Hypothalamus (tissue), 51 donors: ENCODE measurements at places on chromosomes 1 and 21.

DNA sequence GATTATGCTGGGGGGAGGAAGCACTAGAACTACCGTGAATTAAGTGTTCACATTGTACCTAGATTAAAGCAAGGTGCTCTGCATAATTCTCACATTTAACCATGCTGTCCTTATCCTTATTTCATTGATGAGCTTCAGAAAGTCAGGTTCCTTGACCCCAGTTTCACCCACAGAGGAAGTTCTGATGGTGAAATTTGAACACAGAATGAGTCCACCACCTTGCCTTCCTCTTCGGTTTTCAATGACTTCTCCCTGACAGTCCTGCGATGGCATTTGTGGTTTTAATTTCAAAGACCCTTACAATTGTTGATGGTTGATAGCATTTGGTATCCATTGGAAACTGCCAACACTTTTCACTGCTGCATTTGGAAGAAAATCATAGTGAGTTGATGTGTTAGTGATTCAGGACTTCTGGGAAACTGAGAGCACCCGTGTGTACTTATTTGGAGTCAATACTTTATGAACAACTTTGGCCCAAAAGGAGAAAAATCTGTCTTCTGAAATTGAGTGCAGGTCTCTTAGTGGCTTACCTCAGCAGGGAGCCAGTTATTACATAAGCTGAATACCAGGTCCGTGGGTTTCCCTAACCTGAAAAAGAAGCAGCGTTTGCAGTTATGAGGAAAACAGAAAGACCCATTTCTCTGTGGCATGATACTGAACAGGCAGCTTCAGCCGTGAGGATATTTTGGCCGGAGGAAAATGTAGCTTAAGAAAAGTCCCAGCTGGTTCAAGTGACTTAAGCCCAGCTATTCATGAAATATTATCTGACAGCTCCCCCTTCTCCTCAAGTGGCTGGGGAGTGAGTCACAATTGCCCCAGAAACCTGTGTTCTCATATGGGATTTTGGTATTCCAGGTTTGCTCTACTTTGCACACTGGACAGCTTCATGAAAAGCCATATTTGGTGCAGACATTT lies 47.5 kb downstream of the ROR1 start:
- no peak for DNase-seq

DNA sequence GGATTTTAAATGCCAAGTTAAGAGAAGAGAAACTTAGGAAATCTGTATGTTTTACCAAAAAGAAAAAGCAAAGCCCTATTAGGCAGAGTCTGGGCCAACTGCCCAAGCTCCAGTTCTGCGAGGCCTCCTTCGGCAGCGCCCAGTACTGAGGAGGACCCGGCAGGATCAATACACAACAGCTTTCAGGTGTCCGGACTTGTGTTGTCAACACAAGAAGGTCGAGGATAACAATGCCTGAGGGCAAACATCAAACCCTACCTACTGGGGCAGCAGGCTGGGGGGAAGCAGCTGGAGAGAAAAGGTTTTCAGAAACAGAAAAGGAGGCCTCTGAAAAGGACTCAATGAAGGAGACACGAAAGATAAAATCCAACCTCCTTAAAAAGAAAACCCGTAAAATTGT lies 98.1 kb upstream of the GJB5 start:
- DNase-seq, result no peak

- DNase-seq, result no peak
These were observed 245.1 kb downstream of the LBR start for GRCh38 chr1:225182716-225183115.

DNA sequence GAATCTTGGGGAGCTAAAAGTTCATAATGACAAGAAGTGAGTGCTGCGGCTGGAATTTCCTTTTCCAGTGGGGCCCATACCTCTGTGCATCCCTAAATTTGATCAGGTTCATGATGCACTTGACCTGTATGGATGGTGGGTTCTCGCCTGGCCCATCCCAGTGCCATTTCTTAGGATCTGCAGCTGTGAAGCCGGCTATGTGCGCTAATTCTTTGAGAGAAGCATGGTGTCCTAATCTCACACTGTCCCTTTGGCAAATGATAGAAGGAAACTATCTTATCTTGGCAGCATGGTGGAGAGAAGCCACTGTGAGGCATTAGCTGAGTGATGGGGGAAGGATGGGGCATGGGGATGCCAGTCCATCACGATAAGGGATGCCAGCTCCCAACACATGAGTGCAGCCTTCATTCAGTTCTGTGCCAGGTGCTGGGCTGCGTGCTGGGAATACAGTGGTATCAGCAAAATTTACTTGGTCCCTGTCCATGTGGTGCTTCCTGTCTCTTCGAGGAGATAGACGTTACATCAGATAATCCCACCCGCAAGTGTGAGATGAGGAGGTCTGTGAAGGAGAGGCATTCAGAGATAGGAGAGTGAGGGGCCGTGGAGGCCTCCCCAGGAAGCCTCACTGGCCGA lies 30.5 kb downstream of the STUM start:
- DNase-seq, result no peak

DNA sequence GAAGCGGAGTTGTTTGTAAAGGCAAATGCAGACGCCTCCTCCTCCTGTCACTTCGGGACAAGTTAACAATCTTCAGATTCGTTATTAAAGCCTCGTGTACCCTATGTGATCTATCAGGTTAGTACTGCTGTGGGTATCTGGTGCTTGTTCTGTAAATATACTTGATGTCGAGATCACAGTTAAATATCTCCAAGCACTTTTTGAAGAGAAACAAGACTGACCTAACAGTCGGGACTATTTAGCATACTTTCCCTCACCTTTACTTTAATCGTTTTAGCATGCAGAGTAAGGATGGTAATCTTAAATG lies 710 bp downstream of the KLHL20 start:
- DNase-seq, result no peak

- DNase-seq, result no peak
These were observed 34.6 kb upstream of the NID1 start for GRCh38 chr1:236099355-236099974.

- no peak for DNase-seq
These were observed 8.4 kb downstream of the DFFB start for GRCh38 chr1:3865606-3866160.

GRCh38 chr1:203289281-203289981 lies 15.9 kb upstream of the BTG2 start:
- no peak for DNase-seq

DNA sequence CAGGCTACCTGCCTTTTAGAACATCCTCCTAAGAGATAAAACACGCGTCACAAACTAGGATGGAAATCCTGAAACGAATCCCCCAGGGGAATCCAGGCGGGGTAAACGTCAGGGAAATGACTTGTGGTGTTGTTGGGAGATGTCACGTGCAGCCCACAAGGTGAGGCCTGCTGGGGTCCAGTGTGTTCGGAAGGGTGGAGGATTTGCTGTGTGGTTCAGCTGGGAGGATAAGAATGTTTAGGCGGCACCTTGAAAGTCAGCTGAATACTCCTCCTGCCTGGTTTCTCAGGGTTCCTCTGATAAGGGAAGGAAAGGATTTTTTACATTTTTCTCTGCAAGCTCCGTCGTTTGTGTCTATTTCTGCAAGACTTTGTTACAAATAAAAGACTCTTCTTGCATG lies 74.7 kb upstream of the EFHD2 start:
- no peak for DNase-seq

DNA sequence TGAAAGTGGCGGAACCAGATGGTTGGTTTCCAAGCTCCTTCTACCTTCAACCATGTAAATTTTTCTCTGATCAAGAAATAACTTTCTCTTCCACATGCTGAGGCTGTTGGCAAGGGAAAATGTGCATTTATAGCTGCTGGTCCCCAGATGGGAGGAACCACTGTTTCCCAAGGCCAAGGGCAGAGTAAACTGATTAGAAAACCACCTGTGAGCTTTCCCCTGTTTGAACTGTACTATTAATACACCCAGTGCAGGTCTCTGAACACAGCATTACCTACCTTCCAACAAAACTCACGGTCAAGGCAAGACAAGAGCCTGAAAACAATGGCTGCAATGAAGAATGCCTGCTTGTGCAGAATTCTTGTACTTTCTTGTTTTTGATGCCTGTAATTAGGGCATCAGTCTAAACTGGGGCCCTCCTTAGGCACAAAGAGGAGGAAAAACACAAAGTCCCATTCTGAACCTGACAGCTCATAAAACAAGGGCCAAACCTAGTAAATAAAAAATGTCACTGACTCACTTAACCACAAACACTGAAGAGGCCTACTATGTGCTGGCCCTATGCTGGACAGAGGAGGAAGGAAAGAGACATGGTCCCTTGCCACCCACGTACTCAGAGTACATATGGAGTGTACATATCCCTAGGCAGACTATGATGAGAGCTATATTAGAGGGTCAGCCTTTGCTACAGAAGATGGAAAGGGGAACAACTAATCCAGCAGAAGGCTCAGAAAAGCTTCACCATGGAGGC lies 2.6 kb downstream of the MKNK1 start:
- no peak for DNase-seq

DNA sequence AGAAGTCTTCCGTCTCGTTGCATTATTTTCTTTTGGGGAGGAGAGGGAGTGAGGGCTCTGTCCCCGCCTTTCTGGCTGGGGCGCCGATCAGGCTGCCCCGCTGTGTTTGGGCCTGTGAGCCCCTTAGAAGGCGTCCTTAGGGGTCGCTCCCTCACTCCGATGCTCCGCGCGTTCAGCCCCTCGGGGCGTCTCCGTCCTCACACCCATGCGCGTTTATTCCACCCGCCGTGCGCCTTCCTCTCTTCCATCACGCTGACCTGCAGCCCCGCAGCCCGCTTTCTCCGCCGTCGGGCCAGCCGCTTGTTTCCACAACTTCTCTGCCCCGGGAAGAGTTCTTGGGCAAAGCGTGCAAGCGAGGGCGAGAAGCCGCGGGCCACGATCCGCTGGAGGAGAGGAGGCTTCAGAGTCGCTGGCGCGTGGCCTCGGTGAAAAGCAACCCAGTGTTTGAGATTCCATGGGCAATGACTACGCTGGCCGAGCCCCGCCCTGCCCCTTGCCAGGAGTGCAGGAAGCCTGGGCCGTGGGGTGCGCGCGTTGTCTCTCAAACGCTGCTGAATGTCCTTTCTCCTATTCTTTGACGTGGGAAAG lies 27.7 kb downstream of the TRIM11 start:
- DNase-seq, result no peak

GRCh38 chr1:67570486-67571143 lies 114.4 kb upstream of the GADD45A start:
- no peak for DNase-seq

- no peak for DNase-seq
These were observed 26.2 kb downstream of the MAGI3 start for GRCh38 chr1:113416496-113416895.

GRCh38 chr1:12203216-12204007 lies 26.4 kb upstream of the VPS13D start:
- no peak for DNase-seq

- DNase-seq, result no peak
These were observed 6.5 kb downstream of the RUNX3 start for GRCh38 chr1:24923485-24924113.

GRCh38 chr1:37239225-37239740 lies 205.0 kb upstream of the GRIK3 start:
- no peak for DNase-seq

- DNase-seq, result no peak
These were observed 53.4 kb upstream of the BCAR3 start for GRCh38 chr1:93734999-93735398.

DNA sequence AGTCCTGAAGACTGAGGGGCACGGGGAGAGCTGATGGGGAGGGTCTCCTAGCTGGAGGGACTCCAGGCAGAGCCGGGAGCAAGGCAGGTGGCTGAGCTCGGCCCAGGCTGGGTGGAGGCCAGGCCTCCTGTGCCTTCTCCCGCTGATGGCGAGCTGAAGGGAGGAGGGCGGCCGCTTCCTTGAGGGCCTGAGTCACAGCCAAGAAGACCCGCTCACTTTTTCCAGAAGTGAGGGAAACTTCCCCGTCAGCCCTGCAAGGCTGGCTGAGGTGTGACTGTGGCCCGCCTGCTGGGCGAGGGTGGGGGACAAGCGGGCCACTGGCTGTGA lies 1.7 kb upstream of the VWA1 start:
- no peak for DNase-seq
